ENCODE measurements at places on chromosomes 2 and 18.

DNA sequence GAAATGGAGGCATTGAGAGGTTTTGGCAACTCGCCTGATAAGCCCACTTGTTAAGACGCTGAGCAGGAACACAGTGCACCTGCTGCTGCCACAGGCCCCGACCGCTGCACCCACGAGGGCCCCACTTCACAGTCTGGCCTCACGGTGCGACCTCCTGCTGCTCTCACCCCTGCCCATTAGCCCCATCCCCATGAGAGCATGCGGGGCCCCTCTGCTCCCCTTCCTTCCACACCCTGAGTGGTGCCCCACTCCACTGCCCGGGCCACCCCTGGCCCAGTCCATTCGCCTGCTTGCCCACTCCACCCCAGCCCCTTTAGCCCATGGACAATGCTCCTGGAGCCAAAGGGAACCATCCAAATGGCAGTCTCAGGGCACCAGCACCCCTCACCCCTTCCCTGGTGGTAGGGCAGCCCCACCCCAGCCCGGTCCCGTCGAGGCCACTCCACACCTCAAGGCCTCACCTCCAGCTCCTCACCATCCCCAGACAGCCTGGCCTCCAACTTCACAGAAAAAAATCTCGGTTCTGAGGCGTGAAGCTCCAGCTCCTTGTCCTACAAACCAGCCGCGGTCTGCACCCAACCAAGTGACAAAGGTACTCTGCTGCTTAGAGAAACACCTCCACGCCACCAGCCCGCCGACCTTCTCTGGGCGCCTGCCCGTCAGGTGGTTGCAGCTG lies 6.7 kb upstream of the GPR55 start:
- DNase-seq, result no peak

- no peak for DNase-seq
Observed at GRCh38 chr18:58934356-58934755, 69.7 kb downstream of the ZNF532 start.

- DNase-seq, result no peak
Observed at GRCh38 chr2:150706561-150706960, 219.1 kb upstream of the RND3 start.

DNA sequence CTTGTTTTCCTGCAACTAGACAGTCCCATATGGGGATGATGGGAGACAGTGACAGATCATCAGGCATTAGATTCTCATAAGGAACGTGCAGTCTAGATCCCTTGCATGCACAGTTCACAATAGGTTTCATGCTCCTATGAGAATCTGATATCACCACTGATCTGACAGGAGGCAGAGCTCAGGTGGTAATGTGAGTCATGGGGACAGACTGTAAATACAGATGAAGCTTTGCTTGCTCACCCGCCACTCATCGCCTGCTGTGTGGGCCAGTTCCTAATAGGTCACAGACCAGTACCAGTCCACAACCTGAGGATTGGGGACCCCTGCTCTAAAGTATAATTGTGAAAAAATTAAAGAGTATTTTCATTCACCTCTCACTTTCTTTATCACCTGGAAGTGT lies 23.6 kb upstream of the RAB1A start:
- DNase-seq, result no peak

DNA sequence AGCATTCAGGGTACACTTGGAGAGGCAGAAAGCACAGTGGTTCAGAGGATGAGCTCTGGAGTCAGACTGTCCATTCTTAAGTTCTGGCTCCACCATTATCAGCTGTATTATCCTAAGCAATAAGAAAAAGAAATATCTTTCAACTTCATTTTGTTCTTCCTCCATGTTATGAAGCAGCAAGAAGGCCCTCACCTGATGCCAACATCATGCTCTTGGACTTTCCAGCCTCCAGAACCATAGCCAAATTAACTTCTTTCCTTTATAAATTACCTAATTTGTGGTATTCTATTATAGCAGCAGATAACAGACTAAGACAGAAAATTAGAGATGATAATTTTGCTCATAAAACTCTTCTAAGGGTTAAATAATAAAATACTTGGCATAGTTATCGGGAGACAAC lies 137.1 kb downstream of the RBMS1 start:
- no peak for DNase-seq

DNA sequence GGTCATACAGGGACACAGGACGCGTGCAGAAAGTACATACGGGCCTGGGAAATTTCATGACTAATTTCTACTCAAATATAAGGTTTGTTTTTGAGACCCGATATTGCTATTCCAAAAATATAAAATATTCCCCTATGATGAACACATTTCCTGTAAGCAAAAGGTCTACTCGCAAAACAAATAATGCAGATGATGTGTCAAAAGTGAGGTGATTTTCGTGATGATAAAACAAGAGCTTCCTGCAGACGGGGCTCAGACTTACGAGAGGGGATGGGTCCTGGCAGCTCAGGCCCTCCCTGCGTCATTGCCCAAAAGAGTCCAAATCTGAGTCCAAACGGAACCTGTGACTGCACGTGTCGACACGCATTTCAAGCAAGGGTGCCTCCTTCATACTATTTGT lies 62.7 kb downstream of the MBP start:
- DNase-seq, result no peak

DNA sequence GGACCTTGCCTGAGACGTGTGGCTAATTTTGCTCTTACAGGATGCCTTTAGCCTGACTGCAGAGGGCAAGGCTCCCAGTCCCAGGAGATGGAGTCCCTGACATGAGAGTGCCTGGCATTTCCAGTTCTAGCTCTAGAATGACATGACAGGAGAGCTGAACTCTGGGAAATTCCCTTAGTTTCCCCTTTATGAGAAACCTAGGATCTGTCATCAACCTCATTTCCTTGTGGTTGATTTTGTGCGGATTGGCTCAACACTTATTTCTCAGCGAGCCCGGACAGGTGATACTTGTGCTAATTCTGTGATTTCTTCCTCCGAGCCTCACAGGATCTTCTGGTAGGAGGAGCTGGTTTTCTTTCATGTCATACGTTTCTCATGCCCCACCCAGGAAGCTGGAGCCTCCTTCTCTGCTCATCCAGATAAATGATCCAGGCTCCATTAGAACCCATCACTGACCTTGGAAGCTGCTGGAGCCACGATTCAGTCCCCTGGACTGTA lies at the start of gene IL36G:
Gene IL36G, plus strand, starts transcription at position 448 of the 498 bp plus-strand sequence. CDS start 633 bp downstream, outside the sequence.
- no peak for DNase-seq

GRCh38 chr2:114968748-114969400 lies 526.4 kb downstream of the DPP10 start:
- DNase-seq, result no peak

DNA sequence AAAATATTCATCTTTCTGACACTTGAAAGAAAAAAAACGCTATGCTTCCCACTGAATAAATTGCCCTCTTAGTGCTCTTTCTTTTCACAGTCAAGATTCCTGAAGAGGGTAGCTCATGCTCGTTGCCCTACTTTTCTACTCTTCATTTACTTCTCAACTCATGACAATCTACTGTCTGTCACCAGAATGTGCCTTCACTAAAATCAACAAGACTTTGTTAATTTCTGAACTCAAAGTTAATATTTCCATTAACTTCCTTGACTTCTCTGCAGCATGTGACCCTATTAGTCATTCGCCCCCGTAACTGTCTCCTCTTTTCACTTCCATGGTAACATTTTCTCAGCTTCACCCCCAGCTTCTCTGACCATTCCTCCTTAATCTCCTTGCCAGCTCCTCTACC lies 98.9 kb upstream of the MAPRE2 start:
- DNase-seq, result no peak

DNA sequence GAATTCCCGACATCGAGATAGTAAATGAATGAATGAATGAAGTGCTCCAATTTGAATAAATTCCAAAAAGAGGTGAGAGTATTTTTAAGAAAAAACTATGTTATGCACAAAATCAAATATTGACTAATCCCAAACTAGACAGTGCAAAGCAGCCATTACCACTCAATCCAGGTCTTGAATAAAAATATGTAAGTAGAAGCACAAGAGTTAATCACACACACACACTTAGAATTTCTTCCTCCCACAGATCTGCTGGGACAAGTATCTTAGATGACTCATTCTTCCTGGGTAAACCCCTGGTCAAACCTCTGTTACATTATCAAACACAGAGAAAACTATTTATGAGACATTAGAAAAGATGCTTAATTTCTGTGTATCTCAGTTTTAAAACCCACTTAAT lies 102.0 kb downstream of the PLA2R1 start:
- no peak for DNase-seq

DNA sequence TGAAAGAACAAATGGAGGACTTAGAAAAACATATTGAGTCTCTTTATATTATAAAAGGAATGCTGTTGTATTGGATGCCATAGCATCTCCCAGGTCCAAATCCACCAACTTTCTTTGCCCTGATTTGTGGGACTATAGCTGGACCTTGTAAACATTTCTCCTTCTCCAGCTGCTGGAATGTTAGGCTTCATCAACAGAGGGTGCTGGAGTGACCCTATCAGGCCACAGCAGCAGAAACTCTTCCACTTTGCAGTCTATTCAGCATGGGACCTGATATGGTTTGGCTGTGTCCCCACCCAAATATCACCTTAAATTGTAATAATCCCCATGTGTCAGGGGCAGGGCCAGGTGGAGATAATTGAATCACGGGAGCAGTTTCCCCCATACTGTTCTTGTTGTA lies 138.4 kb upstream of the ARL4C start:
- no peak for DNase-seq

GRCh38 chr18:51069885-51070284 lies 39.9 kb downstream of the SMAD4 start:
- DNase-seq, result no peak

- no peak for DNase-seq
Observed at GRCh38 chr2:117936871-117937428, 76.9 kb downstream of the CCDC93 start.

- peak; percentile 16 for DNase-seq
Observed at GRCh38 chr18:76493213-76494161, 1.6 kb downstream of the ZNF516 start.

- DNase-seq, result no peak
Observed at GRCh38 chr2:143574069-143574468, 444.9 kb downstream of the ARHGAP15 start.

- no peak for DNase-seq
Observed at GRCh38 chr2:6237039-6237660, 545.0 kb downstream of the SOX11 start.

DNA sequence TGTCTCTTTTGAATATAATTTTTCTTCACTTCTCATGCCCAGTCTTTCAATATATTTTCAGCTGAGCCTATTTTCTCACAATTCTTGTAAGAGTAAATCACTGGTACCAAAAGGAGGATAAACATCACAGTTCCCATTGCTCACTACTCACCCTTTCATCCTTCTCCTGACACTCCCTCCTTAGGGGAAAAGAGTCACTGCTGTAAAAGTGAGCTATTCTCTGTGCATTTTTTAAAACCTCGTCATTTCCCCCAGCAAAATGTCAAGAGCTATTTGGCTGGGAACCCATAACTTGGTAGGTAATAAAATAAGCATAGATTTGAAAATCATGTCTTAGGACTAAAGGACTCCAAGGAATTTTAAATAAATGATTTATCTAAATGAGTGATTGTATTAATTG lies 340.1 kb upstream of the GYPC start:
- no peak for DNase-seq

GRCh38 chr2:233098618-233099017 lies 38.5 kb downstream of the INPP5D start:
- no peak for DNase-seq

DNA sequence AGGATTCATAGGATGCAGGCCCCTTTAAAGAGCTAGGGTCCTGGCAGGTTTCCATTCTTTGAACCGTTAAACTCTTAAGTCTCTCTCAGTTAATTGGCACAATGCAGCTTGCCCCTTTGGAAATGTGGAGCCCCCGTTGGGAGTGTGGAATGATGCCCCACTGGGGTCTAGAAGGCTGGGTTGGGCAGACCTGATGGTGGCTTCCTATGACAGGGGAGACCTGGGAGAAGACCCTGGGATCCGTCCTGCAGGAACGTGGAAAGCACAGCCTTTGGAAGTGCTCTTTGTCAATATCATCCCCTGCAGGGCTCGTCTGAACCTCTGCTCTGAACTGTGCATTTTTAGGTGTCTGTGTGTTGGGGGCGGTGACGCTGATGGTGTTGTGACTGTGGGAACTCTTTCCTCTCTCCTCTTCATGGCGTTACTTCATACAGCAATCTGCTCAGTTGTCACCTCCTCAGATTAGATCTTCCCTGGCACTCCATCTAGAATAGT lies 190.6 kb downstream of the MYCN start:
- DNase-seq, result no peak

GRCh38 chr2:240959214-240959940 lies 39.0 kb upstream of the SNED1 start:
- no peak for DNase-seq

DNA sequence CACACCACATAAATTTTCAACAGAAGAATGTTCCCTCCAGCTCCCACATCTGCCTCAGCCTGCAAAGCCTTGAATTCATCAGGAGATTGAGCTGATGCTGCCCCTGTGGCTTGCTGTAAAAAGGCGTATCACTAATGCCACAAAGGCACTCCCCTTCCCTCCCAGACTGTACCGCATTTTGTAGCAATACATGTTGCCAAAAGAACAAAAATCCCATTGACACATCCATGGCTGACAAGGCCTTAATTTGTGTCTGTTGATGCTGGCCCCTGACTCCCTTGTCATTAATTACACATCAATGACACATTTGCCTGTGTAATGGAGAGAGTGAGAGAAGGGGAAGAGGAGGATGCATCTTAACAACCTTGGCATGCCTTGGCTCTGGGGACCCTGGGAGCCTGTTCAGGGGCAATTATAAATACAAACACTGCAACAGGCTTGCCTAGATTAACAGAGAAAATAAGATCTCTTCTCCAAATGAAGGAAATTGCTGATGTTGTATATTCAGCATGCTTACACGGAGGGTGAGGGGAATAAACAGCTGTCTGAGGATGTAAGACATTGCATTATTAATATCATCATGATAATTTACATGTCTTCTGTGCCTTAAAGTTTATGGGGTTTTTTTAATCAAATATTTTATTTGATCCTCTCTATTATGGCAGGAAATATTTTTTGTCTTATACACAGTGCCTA lies 264.0 kb downstream of the SUCLG1 start:
- DNase-seq, result no peak

DNA sequence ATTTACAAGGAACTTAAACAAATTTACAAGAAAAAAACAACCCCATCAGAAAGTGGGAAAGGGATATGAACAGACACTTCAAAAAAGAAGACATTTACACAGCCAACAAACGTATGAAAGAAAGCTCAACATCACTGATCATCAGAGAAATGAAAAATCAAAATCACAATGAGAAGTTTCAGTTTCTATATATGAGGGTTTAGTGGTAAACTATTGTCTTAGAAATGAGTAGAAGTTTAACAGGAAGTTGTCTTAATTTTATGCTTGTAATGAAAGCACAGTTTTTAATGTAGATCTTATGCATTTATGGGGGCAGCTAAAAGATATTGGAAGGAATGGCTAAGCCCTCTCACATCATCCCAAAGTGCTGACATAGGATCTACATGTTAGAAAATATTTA lies 325.4 kb downstream of the ERBB4 start:
- DNase-seq, result no peak

GRCh38 chr18:62814132-62814759 lies 98.9 kb downstream of the PHLPP1 start:
- DNase-seq, result no peak
